CD8-positive, alpha-beta T cell (primary cell): ENCODE measurements at places on chromosomes 3 and 15.

- DNase-seq = no peak
These were observed 91.8 kb downstream of the RYR3 start for GRCh38 chr15:33402600-33402999.

- DNase-seq = no peak
These were observed 34.1 kb downstream of the ZNF710 start for GRCh38 chr15:90035095-90035839.

DNA sequence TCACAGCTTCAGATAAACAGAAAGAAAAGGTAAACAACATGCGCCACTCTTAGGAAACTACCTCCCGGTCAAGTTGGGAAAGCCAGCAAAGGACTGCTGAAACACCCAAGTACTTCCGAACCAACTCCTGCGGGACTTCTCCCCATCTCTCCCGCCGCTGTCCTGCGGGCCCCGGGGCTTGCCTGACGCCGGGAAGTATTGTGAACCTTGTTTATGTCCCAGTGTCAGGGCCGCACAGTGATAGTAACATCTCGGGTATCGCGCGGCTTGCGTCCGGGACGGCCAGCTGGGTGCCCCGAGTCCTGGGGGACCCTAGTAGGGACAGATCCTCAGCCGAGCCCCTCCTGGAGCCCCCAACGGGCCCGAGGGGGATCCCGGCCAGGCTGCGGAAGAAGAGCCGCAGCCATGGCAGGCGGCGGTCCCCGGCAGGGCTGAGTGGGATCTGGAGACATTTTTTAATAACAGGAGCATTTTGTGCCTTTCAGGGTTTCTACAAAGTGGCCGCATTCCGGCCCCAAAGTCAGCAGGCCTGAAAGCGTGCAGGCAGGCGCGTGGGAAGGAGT is 756 bp downstream of the CLPX start:
- DNase-seq = peak; percentile 40

- no peak for DNase-seq
These were observed 63.8 kb downstream of the ATP1B3 start for GRCh38 chr3:141940194-141940776.

DNA sequence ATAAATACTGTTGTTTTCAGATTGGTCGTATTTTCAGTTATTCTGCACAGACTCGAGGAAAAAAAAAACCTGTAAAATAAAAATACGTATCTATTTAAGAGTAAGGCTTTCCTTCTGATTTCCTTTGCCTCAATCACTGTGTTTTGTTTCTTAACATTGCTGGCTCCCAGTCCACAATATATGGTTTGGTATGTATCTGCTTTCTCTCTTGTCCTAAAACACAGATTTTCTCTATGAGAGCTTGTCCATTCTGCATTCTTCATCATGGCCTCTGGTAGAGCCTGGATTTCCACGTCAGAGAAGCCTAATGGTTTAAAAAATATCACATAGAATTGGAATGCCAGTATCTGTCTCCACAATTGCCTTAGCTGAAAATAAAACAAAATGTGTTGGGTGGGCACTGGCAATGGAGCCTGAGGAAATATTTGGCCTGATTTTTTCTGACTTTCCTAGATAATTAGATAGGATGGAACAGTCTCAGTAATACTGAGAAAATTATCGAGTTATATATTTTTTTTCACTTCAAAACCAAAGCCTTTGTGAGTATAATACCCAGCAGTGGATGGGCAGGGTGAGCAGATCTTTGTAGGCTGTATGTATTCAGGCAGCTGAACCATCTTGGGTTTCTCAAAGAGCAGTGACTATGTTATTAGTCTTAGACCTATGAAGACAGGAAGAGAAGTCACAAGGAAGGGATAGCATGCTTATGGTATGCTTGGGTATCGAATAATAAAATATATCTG is 1.9 kb downstream of the CD200 start:
- no peak for DNase-seq

GRCh38 chr15:92845126-92845508 is 55.0 kb upstream of the CHD2 start:
- no peak for DNase-seq

GRCh38 chr3:16528581-16528993 is 15.1 kb upstream of the RFTN1 start:
- no peak for DNase-seq

DNA sequence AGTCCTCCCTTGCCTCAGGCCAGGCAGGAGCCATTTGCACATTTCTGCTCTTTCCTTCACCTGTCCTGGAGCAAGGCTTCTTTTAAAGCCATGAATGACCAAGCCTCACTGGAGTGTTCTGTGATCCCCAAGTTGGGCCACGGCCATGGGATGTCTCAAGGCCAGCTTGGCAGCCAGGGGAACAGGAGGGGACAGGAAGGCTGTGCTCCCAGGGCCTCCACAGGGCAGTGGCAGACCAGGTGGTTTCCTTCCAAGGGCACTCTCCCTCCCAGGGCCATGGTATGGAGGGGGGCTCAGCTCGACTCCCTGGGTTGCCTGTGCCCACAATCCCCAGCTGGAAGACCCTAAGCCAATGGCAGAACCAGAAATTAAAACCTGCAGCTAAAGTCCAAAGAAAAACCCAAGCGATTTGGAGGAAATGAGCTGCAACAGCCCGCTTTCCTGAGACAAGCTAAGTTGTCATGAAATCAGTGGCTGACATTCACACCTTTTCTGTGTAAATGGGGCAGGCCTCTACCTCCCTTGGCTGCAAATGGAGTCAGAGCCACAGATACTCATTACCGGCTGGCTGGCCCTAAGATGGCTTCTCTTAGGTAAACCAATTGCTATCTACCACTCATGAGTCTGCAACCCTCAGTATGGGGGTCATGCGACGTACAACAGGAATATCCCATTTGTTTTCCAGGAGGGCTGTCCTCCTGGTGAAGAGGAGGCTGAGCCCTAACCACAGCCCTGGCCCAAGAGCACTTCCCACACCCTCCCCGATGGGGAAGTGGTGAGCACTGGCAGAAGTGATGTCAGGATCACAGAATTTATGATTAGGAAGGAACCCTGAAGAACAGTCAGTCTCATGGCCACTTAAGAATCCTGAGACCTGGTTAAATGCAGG is 83.3 kb downstream of the SNRK start:
- no peak for DNase-seq

- DNase-seq = no peak
These were observed 86.8 kb downstream of the NAALADL2 start for GRCh38 chr3:174945951-174946350.

DNA sequence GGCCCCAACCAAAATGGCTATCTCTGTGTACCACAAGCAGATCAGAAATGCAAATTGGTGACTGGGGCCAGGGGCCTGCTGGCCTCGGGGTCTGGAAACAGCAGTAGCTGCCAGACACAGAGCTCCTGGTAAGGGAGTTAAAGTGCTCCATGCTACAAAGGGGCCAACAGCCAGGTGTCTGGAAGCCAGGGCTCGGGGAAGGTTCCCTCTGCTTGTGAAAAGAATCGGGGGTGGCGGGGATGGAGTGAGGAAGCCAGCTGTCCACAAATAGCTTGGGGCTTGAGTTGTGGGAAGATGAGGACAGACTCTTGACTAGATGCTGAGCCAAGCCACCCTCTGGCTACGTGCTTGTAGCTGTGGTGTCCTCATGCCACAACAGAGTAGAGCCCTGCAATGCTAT is 39.3 kb downstream of the CHRD start:
- no peak for DNase-seq

- DNase-seq = peak; percentile 91
These were observed 6.5 kb upstream of the TNK2 start for GRCh38 chr3:195914648-195915473.

GRCh38 chr3:41768363-41768762 is 193.5 kb downstream of the ULK4 start:
- DNase-seq = no peak

- no peak for DNase-seq
These were observed 1.3 kb downstream of the NGLY1 start for GRCh38 chr3:25781758-25782594.

DNA sequence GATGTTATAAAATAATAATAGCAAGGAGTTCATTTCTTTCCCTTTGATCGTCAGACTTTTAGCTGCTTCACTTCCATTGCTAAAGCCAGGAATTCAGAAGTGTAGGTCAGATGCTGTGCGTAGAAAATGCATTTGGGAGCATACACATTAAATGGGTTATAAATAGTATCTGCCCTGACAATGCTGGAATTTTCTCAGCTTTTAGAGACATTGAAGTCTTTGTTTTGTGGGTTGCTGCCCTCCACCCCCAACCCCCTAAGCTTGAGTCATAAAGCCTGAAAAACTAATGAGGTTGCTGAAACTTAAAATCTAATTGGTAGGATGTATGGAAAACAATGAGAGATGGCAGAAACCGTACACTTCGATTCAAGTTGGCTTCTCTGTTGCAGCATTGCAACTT is 81.9 kb downstream of the MITF start:
- no peak for DNase-seq

DNA sequence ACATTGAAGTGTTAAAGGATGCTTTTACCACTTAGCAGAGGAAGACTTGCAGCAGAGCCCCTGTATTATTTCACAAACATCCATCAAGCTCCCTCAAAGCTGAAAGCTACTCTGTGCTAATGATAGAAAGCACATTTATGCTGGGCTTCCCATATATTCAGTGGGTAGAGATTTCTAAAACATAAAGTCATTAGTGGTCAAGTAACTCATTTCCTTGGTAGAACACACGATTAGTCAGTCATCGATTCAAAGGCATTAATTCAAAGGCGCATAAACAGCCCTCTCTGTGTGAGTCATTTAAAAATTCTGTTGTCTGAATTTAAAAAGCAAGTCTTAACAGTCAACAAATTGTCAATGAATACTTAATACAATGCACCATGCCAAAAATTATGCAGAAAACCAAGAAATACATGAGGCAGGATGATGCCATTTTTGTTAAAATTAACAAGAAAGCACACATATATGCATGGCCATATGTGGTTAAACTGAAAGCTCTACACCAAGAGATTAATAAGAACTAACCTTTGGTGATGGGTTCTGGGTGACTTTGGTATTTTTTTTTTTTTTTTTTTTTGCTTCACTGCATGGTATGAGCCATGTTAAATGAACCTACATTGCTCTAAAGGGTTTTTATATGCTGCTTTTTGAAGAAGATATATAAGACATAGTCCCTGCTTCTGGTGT is 61.7 kb downstream of the LDHAL6B start:
- DNase-seq = no peak

- no peak for DNase-seq
These were observed 569.0 kb downstream of the TUSC7 start for GRCh38 chr3:117278424-117279190.

- DNase-seq = no peak
These were observed 11.9 kb upstream of the ALDH1A2 start for GRCh38 chr15:58077427-58077826.

- no peak for DNase-seq
These were observed 54.5 kb downstream of the NEK11 start for GRCh38 chr3:131081224-131081623.

DNA sequence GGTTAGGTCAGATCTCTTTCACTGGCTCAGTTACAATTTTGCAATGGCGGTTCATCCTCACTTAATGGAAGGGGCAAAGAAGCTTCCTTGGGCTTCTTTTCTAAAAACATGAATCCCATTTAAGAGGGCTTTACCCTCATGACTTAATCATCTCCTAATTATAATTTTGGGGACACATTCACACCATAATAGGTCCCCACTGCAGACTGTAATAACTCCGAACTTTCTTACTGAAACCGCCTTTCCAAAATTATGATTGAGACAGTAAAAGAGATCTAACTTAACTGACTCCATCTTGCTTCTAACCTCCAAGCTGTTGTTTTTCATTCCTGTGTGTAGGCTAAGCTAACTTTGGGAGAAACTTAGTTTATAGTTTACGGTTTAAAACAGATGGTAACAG is 33.3 kb upstream of the C15orf39 start:
- DNase-seq = no peak

- DNase-seq = no peak
These were observed 170.1 kb downstream of the NSUN3 start for GRCh38 chr3:94232921-94233320.

DNA sequence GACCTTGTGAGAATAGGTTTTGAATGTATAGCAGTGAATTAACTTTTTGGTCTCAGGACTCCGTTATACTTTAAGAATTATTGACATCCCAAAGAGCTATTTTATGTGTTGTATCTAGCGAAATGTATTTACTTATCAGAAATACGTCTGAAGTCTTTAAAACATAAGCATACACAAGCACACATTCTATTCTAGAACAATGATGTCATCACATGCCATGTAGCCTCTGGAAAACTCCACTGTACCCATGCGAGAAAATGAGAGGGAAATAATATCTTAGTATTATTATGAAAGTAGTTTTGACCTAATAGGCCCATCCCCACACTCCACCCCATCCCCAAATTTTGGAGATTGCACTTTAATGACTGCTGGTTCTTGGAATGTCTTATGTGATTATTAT is 1.5 kb downstream of the POLR2M start:
- DNase-seq = no peak

- no peak for DNase-seq
These were observed 139.3 kb downstream of the TNIK start for GRCh38 chr3:171320750-171321558.

GRCh38 chr15:36479200-36479896 is 100.1 kb upstream of the CDIN1 start:
- DNase-seq = no peak

GRCh38 chr15:89112341-89112971 is 24.2 kb downstream of the ABHD2 start:
- no peak for DNase-seq

DNA sequence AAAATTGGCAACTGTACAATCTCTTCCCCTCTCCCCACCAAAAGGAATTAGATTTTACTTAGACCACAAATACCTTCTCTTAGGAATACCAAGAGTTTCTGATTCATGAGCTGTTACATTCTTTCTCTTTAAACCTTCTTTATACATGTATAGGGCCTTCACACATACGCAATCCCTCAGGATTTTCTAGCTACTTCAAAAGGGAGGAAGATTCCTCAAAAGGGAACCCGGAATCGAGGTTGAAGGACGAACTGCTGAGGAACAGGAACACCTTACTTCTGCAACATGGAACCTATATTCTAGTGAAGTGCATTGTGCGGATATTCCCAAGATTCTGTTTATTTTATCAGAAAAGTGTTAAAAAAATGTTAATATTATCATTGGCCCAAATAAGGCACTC is 52.3 kb downstream of the GABRB3 start:
- no peak for DNase-seq

DNA sequence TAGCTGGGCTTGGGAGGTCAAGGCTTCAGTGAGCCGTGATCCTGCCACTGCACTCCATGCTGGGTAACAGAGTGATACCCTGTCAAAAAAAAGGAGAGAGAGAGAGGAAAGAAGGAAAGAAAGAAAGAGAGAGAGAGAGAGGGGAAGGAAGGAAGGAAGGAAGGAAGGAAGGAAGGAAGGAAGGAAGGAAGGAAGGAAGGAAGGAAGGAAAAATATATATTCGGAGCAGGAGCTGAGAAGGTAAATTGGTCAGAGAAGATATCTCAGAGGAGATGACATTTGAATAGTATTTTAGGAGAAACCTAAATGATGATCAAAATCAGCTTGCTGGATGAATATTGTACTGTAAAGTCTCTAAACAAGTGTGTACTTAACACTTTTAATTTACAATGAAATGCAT is 633.1 kb downstream of the ZPLD1 start:
- no peak for DNase-seq

DNA sequence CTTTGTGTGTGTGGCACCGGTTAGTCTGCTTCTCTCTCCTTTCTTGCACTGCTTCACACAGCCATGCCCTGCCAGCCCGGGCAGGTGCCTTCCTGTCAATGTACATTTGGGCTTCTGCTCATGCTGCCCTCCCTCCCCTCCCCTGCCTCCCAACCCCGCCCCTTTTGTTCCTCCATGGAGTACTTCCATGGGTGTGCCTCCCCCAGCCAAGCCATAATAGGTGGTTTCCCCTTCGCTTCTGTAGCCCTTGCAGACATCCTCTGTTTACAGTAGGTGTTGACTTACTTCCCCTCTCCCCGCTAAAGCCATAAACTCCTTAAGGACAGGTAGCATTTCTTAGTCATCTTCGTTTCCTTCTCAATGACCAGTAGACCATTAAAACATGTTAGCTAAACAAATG is 31.8 kb upstream of the CRTC3 start:
- no peak for DNase-seq
